ENCODE measurements at places on chromosomes 13 and 19.

DNA sequence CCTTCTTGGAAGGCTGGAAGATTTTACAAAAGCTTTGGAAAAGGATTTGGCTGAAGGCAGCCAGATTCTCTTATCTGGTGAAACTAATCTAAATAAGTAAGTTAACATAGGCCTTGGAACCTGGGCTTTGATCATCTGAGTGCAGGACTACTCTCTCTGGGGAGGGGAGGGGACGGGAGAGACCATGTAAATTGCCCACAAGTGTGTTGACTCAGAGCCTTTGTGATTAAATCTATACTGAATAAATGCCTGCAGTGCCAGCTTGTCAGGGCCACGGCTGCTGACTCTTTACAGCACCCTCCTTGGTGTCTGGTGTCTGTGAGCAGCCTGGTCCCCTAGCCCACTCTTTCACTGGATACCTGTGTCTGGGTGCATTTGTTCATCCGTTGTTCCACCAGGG lies 251.4 kb downstream of the ITGBL1 start:
- no peak for DNase-seq

- peak; percentile 53 for DNase-seq
Measured at GRCh38 chr13:31236211-31236786, 36.5 kb downstream of the B3GLCT start.

GRCh38 chr13:109790086-109790485 lies 3.7 kb upstream of the IRS2 start:
- no peak for DNase-seq

DNA sequence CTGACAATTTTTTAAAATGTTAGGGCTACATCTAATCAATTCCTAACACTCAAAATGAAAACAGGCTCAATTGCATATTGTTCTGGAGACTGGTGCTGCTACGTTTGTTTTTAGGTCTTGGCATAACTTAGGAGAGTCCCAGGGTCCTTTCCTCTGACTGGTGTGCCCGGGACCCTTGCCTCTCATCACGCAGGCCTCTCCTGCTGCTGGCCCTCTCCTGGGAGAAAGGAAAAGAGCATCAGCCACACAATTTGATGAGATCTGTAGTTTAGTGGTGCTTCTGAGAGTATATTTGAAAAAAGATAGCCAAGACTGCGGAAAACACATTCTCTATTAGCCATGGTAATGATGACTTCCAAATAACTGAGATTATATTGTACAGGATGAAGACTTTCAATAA lies 380.0 kb downstream of the KLF12 start:
- no peak for DNase-seq

- no peak for DNase-seq
Measured at GRCh38 chr13:107554460-107554859, 660.9 kb downstream of the LIG4 start.

GRCh38 chr13:21225841-21226581 lies 49.6 kb downstream of the MRPL57 start:
- DNase-seq = no peak

- DNase-seq = no peak
Measured at GRCh38 chr19:46660008-46660517, 919 bp downstream of the DACT3 start.

DNA sequence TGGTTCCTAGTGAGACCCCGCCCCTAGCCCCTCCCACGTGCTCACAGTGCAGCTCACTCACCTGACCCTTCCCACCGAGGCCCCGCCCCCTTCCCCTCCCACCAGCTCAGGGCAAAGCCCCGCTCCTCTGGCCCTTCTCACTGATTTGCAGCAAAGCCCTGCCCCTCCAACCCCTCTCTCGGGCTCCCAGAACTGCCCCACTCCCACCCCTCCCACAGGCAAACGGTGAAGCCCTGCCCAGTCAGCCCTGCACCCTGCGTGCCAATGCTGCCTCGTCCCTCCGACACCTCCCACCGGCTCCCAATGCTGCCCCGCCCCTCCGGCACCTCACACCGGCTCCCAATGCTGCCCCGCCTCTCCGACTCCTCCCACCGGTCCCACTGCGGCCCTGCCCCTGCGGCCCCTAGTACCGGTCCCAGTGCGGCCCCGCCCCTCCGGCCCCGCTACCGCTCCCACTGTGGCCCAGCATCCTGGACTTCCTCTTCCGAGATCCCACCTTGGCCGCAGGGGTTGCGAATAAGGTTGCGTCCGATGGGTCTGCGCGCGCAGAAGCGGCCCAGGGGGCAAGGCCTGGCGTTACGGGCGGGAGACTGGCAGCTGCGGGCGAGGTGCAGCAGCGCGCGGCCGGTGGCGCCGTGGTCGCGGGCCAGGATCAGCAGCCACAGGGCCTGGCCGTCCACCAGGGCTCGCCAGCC lies 834 bp downstream of the FBXO27 start:
- peak; percentile 90 for DNase-seq

All from germinal center (tissue), 1 donor.